A549 (cell line): ENCODE measurements at places on chromosomes 3 and 15. TPM values are rescaled to one million over a fixed set of nuclear protein-coding genes. Genes with fewer than 3 reads are reported as not detected.

SLC25A20 gene
- polyA plus RNA-seq = 13.1 to 14.3 TPM (median 13.5 TPM) in 3 replicates

ILDR1 gene
- polyA plus RNA-seq = not detected in 3 replicates

PCSK6 gene
- polyA plus RNA-seq = 10.0 to 11.1 TPM (median 10.8 TPM) in 3 replicates

MOBP gene
- polyA plus RNA-seq = 0.01 TPM in 1 of 3 replicates, not detected in the others

DNA sequence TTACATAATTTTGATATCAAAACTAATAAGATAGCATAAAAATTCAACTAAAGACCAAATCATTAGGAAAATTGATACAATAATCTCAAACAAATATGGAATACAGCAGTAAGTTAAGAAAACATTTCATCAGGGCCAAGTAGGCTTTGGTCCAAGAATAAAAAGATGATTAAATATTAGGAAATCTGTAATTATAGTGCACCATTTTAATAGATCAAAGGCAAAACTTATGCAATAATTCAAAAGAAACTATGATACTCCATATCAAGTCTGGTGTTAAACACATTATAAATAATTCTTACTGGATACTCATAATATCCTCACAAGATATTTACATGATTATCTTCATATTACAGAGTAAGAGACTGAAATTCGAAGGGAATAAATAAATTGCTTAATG, 51.2 kb downstream of the THRB start:
- no peak for DNase-seq
